ENCODE measurements at places on chromosomes 4 and X.
A peak's percentile ranks its signal among the peaks of the same experiment; 100 is the strongest.

- DNase-seq, result no peak
Observed at GRCh38 chrX:70508296-70508911, 63.8 kb downstream of the DLG3 start.

GRCh38 chr4:48112017-48112667 is 21.9 kb downstream of the TXK start:
- DNase-seq, result peak; percentile 9

DNA sequence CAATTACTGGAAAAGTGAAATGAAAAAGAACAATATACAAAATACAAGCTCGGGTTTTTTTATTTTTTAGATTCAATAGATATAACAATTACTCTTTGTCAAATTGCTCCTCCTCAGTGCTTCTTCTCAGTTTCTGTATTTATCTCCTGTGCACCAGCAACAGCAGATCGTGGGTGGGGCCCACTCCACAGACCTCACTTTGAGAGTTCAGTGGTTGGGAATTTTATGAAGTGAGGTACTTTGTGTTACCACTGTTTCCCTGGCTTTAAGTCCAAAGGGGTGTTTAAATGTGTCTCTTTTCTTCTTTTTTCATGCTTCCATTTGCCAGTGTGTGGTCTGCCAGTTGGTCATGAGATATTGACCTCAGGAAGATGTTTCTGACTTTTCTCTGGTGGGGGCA is 54.4 kb downstream of the KIT start:
- DNase-seq, result no peak

DNA sequence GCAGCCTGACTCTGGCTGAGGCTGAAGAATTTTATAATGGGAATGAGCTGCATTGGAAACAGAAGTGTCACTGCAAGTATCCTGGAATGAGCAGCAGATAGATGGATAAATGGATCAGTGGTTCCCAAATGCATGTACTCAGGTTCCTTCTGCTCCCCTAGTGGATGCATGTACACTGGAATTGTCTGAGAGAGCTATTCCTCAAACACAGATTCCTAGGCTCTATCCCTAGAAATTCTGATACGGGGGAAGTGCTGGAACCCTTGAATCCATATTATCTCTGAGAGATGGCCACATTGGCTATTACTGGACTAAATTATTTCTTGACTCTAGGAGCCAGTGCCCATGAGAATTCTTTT is 64.8 kb downstream of the TMEM131L start:
- DNase-seq, result no peak

DNA sequence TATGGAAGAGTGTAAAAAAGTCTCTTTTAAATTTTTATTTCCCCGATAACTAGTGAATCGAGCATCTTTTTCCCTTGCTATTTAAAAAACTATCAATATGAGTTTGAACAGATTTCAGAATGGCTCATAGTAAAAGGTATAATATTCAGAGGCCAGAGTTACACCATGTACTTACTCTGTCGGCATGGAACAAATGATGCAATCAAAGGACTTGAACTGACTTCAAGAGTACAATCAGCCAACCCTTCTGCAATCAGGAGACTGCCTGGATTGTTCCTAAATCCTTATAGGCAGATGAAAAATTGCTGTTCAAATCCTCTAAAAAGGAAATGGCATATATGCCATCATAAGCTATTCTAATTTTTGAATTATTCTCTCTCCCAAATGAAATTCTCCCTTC is 273.3 kb downstream of the SH2D1A start:
- DNase-seq, result no peak

- DNase-seq, result no peak
Observed at GRCh38 chrX:11103006-11103405, 8.1 kb upstream of the HCCS start.

GRCh38 chr4:60721685-60722084 is 478.4 kb upstream of the ADGRL3 start:
- DNase-seq, result no peak

GRCh38 chr4:156575430-156576073 is 396.0 kb downstream of the PDGFC start:
- no peak for DNase-seq

DNA sequence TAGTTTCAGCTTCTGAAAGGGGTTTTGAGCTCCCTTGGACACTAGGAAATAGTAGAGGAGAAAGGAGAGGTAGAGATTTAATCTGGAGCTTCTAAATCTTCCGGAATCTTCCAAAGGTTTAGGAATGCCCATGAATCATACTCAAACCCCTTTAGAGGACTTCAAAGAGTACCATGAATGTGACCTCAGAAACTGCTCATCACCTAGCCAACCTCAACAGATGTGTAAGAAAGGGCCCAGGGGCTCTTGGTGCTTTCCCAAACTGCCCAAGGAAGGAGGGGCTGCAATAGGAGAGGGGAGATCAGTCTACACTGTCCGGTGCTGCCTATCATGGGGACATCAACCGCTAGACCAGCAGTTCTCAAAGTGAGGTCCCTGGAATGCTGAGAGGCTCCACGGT is 109.1 kb downstream of the RBM47 start:
- no peak for DNase-seq

- DNase-seq, result no peak
Observed at GRCh38 chr4:173418639-173419038, 19.7 kb upstream of the SCRG1 start.

DNA sequence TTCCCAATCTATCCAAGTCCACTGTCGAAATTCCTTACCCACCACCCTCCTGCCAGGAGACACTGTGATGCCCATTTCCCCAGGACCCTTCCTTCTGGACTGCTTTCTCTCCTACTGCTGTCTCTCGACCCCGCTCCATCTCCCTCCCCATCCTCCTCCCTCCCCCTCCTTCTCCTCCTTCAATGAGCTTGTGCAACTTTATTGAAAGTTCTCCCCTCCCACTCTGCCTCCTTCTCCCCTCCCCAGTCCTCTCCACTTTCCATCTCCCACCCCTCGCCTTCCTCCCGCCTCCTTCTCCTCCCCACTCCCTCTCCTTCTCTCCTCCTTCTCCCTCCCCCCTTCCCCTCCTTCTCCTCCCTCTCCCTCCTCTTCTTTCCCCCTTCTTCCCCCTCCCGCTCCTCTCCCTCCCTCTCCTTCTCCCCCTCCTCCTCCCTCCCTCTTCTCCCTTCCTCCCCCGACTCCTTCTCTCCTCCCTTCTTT is 116.6 kb upstream of the FAT1 start:
- DNase-seq, result no peak

GRCh38 chr4:112765317-112765974 is 128.5 kb downstream of the LARP7 start:
- no peak for DNase-seq

DNA sequence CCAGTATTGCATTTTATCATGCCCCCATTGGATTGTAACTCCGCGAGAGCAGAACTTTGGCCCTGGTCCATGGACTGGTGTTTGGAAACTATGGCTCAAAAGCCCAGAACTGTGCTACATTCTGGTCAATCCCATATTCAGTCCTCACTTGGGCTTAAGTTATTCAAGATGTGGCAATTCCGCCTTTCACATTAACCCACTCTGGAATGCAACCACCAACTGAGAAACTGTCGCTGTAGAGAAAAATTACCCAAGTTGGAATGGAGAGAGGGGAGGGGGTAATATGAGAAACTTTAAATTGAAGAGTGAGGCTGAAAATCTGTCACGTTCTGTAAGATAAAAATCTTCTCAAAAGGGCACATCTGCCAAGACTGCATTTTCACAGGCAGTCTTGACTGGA is 189.6 kb upstream of the NHS start:
- DNase-seq, result no peak

DNA sequence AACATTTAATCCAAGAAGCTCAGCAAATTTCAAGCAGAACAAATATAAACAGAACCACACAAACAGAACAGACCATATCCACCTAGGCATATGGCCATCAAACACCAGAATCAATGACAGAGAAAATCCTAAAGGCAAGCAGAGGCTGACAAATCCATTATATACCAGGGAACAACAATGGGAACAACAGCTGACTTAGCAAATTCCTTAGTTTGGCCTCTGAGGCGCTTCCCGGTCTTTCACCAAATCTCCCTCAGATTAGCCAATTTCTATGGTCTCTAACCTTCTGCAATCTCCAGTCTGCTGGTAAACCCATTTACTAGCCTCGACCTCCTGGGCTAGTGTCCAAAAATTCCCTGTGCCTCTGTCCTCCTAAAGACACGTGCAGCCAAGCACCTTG is 59.2 kb downstream of the GPR143 start:
- no peak for DNase-seq

GRCh38 chr4:73962724-73963123 is 19.1 kb downstream of the PF4 start:
- no peak for DNase-seq

GRCh38 chrX:15675490-15675921 is 10.9 kb upstream of the CLTRN start:
- peak; percentile 51 for DNase-seq

- DNase-seq, result no peak
Observed at GRCh38 chr4:94957030-94957429, 199.3 kb downstream of the BMPR1B start.

DNA sequence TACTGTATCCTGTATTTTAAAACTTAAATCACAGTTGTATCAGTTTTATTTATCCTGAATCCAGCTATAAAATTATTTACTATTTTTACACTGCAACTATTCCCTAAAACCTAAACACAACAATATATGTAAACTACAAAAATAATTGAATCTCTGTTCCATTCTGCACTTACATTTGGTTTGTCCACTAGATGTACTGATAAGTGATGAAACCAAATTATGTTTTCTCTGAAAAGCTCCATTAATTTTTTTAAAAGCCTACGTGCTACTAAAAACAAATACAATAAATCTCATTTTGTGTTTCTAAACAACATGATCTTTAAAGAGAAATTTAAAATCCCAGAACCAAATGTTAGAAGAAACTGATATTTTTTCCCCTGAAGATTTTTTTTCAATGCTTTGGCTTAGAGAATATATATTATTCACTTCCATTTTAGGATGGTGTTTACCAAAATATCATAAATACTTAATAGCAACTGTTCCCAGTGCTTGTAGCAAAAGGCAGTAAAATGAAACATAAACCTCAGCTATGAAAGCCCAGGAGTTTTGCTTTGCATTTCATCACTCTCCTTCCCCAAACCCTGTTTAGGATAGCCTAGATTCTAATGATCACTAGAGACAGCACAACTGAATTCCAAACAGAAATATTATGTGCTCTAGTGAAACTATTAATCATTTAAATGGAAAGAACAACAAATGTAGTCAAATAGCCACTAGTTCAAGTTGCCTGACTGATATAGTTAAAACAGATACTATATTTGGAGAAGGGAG is 19.7 kb downstream of the ANTXR2 start:
- DNase-seq, result no peak

DNA sequence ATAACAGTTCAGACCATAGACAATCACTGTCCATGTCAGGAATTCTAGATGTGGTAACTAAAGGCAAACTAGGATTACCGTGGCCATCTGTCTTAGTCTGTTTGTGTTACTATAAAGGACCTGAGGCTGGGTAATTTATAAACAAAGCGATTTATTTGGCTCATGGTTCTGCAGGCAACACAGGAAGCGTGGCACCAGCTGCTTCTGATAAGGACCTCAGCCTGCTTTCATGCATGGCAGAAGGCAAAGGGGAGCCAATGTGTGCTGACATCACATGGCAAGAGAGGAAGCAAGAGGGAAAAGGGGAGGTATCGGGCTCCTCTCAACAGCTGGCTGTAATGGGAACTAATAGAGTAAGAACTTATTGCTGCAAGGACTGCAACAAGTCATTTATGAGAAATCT is 376.7 kb downstream of the GPM6A start:
- no peak for DNase-seq

DNA sequence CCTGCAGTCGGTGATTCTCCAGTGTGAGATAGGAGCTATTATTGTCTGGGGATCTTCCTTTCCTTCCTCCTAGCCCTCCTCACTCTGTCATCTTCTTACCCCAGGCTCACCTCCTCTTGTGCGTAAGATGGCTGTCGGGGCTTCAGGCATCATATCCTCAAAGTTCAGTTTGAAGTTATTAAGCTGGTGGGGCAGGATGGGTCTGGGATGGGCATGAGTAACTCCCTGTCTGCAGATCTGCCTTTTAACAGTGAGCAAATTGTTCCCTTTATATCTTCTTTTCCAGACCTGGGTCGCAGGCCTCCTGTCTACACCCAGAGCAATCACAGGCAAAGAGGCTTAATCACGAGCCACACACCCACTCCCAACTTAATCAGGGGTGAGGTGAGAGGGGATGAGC is 900 bp upstream of the MTMR1 start:
- DNase-seq, result peak; percentile 15

GRCh38 chr4:175427751-175428150 is 384.3 kb downstream of the GPM6A start:
- DNase-seq, result no peak

GRCh38 chrX:68999356-68999755 is 165.9 kb downstream of the PJA1 start:
- DNase-seq, result peak; percentile 19

DNA sequence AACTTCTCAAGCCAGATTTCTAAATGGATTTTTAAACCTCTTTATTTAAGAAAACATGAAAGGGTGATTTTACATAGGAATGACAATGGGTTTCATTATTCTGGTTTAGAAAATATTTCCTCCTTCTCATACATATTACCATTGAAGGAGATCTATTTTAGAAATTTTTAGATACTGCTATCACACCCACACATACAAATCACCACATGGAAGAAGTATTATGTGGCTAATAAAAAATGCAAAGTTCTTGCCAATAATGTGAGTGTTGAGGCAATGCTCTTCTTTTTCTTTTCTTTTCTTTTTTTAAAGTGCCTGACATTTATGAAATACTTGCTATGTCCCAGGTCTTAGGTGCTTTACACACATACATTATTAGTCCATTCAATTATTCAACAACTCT is 6.8 kb downstream of the STAP1 start:
- DNase-seq, result no peak

GRCh38 chr4:25654031-25654970 is 1.4 kb upstream of the SLC34A2 start:
- no peak for DNase-seq

- no peak for DNase-seq
Observed at GRCh38 chr4:130812117-130812765, 1716.3 kb downstream of the C4orf33 start.

DNA sequence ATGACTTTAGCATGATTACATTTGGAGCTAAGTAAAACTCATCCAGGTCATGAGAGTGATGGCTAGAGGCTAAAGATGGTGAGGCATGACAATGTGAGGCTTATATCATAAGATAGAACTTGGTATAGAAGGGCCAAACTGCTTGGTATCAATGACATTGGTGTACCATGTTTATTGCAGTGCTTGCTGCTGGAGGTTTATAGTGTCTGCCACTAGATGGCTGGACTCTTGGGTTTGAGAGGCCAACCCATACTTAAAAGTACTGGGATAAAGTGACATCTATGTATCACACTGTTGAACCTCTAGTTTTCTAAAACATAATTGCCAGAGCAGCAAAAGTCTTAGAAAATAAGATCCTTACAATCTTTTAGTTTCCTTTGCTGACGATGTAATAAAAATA is 83.0 kb upstream of the TACR3 start:
- no peak for DNase-seq

DNA sequence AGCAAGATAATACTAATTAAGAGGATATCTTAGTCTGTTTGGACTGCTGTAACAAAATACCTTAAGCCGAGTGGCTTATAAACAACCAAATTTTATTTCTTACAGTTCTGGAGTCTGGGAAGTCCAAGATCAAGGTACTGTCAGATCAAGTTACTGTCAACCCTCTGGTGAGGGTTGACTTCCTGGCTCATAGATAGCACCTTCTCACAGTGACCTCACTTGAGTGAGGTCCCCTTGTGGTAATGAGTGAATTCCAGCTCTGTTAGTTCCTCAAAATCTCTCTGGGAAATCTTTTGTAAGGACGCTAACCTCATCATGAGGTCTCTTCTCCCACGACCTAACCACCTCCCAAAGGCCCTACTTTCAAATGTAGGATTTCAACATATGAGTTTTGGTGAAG is 36.9 kb upstream of the ADGRA3 start:
- no peak for DNase-seq

All from kidney glomerular epithelial cell (primary cell).